ENCODE measurements at places on chromosomes 1 and 21. TPM values are rescaled to one million over a fixed set of nuclear protein-coding genes. Genes with fewer than 3 reads are reported as not detected.
A peak's percentile ranks its signal among the peaks of the same experiment; 100 is the strongest.

DNA sequence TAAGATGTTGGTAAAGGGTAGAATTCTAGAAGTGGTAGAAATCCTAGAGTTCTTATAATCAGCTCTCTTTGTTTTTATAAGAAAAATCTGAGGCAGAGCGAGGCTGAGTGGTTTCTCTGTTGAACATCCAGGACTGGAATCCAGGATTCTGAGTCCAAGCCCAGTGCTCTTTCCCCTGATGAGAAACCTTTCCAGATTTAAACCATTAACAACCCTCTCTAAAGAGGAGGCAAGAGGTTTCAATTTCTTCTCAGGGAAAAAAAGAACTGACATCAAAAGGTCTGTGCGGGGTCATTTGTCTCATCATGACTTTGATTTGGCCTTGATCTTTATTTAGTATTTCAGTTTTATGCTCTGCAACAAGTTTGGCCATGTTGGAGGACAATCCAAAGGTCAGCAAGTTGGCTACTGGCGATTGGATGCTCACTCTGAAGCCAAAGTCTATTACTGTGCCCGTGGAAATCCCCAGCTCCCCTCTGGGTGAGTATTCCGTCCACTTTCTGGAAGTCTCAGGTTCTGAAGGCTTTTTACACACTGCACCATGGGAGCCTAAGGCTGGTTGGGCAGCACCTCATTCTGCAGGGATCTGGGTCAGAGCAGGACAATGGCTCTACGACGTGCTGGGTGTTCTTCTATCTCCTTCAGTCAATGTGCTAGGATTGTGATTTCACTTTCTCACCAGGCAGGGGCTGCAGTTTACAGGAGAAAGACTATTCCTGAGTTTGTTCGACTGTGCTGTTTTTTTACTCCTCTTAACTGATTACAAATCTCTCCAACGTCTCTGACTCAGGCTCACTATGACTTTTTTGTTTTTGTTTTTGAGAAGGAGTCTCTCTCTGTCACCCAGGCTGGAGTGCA lies 18.9 kb upstream of the CCT8 start:
- no peak for DNase-seq

GRCh38 chr21:30942192-30942591 lies 60.8 kb upstream of the KRTAP11-1 start:
- DNase-seq, result no peak

DNA sequence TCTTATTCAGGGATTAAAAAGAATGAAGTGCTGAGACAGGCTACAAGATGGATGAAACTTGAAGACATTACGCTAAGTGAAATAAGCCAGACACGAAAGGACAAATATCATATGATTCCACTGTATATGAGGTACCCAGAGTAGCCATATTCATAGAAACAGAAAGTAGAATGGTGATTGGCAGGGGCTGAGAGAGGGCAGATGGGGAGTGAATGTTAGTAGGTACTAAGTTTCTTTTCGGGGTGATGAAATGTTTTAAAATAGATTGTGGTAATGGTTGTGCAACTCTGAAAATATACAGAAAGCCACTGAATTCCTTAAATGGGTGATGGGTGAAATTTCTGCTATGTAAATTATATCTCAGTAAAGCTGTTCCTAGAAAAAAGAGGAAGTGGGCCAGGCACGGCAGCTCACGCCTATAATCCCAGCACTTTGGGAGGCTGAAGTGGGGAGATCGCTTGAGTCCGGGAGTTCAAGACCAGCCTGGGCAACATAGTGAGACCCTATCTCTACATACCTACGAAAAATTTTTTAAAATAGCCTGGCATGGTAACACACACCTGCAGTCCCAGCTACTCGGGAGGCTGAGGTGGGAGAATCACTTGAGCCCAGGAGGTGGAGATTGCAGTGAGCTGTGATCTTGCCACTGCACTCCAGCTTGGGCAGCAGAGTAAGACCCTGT lies 15.9 kb downstream of the SLC27A3 start:
- no peak for DNase-seq

The CGN gene
- 0.75 TPM for total RNA-seq

DNA sequence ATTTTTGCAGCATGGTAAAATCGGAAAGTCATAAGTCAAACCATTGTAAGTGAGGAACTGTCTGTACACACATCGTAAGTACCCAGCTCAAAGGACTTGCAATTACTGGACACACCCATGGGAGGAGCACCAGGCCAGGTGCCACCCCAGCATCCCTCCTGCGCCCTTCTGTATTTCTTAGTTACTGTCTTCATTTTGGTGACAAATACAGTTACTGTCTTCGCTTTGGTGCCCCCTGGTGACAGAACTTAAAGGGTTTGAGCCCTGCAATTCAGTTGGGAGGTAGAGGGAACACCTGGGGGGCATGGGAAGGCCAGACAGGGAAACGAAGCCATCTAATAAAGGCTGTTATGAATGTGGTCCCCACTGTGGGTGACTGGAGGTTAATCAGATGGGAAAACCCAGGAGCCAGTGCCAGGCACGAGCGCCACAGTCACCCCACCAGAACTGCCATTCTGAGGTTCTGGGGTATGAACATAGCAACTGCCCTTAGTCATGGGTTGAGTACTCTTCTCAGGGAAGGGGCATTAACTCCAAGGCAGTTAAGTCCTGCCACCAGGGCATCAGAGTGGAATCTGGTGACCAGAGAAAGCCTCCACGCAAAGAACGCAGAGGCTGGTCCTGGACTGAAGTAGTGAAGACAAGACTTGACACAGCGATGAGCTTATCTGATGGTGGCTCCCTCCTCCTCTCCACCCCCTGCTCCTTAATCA lies 612.9 kb downstream of the PTPRU start:
- no peak for DNase-seq

- DNase-seq, result no peak
These were observed 43.5 kb upstream of the SCCPDH start for GRCh38 chr1:246680696-246681130.

The SUSD4 gene
- total RNA-seq, result 32.6 TPM

DNA sequence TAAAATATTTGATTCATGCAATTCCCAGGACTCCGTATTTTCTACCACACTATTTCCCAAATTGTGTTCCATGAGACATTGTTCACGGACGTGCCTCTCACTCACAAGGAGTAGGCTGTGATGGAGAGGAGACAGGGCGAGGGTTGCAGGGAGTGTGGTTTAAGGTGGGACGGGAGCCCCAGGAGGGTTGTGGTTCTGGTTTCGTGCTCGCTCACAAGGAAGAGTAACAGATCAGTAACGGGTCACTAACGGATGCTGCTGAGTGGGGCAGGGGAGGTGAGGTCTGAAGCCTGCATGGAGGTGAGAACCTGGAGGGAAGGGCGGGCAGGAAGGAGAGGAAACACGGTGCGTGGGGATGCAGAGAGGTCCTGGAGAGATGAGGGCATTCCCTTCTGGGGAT lies 28.8 kb downstream of the TFF3 start:
- DNase-seq, result no peak

DNA sequence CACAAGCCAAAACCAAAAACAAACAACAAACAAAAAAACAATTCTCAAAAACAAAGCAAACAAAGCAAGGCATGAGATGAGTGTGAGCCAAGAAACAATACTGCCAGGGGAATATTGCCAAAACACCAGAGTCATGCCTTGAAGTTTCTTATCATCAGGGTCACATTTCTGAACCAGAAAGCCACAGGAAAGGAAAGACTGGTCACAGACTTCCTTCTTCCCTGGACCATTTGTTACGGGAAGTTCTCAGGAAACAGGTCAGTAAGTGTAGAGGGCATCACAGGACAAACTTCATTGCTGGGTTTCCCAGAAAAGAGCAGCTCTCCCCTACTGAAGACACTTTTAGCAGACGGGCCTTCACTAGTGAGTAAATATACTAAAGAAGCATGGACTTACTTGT lies 191.2 kb downstream of the GABPA start:
- DNase-seq, result no peak

The HP1BP3 gene
- 230 TPM for total RNA-seq

The ERICH3 gene
- not detected for total RNA-seq

DNA sequence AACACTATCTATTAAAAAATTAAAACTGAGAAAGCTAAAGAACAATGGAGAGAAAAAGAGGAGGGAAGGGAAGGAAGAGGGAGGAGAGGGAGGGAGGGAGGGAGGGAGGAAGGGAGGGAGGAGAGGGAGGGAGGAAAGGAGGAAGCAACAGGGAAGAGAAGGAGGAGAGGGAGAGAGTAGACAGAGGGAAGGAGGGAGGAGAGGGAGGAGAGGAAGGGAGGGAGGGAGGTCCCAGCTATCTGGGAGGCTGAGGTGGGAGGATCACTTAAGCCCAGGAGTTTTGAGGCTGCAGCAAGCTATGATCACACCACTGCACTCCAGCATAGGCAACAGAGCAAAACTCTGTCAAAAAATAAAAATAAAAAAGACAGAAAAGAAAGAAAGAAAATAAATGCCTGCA lies 16.5 kb downstream of the ZBTB17 start:
- no peak for DNase-seq

DNA sequence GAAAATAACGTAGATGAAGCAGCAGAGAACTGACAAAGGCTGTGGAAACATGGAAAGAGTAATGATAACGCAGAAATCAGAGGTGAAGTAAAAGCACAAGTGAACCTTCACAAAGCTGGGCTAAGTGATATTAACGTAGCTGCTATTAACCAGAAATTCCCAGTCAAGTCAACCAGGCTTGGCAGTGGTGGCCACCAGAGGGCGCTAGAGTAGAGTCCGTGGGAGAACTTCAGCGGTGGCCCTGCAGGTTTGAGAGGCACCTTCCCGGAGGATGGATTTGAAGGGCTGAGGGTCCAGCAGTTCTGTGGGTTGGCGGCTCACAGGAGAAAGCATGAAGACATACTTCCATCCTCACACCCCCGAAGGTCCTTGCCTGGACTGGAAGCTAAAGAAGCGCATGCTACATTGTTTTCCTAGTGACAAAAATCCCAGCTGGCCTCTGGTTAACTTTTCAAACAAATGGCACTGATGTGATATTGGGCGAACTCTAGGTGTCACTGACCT lies 81.7 kb upstream of the ZNF648 start:
- DNase-seq, result peak; percentile 91

GRCh38 chr1:60911966-60912697 lies 170.2 kb upstream of the NFIA start:
- DNase-seq, result no peak

The CEP170 gene
- 26.5 TPM for total RNA-seq

All from T-helper 17 cell (primary cell).